ENCODE measurements at places on chromosomes 16 and 17.

GRCh38 chr17:75856062-75856756 lies 1.1 kb upstream of the WBP2 start:
- peak; percentile 55 for DNase-seq

DNA sequence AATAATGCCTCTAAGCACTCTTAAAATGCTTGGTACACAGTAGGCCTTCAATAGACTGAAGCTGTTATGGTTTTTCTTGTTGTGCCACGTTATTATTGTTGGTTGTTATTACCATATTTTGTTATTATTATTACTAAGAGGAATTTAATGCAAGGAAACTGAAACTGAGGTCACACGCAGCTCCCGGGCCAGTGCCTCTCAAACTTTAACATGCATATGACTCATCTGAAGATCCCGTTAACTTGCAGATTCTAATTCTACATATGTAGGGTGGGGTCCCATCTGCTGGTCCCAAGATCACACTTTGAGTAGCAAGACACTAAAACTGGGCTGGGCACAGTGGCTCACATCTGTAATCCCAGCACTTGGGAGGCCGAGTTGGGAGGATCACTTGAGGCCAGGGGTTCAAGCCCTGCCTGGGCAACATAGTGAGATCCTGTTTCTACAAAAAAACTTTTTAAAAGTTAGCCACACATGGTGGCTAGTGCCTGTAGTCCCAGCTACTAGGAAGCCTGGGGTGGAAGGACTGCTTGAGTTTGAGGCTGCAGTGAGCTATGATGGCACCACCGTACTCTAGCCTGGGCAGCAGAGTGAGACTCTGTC lies 888 bp downstream of the ACSM5 start:
- DNase-seq: no peak

GRCh38 chr16:87017371-87018012 lies 299.7 kb downstream of the C16orf95 start:
- peak; percentile 18 for DNase-seq

DNA sequence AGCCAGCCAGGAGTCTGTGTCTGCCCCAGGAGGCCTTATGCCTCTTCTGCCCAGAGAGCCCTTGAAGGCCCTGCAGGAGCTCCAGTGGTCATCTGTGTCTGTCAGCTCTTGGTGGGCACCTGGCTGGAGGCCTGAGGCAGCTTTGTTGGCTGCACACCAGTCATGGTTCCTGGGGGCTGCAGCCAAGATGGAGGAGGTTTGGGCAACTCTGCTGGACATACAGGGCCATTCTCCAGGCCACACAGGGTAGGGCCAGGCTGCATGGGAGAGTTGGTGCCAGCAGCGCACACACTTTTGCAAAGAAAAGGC lies 29.4 kb downstream of the B9D1 start:
- DNase-seq: no peak

GRCh38 chr17:40090237-40091119 lies 9.9 kb downstream of the NR1D1 start:
- no peak for DNase-seq

DNA sequence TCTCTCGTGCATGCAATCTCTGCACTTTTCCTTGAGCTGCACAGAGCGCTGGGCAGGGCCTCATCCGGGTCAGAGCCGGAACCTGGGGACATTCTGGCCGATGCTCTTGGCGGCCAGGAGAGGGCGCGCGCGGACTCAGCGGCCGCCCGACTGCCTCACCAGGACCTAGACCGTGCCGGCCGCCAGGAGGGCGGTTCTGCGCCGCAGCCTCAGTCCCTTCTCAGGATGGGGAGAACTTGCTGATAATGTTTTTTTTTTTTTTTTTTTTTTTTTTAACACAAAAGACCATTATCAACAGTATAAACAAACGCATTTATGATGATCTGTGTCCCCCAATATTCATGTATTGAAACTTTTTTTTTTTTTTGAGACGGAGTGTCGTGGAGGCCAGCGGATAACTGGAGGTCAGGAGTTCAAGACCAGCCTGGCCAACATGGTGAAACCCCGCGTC lies 8.1 kb upstream of the FLYWCH2 start:
- DNase-seq: peak; percentile 91

- no peak for DNase-seq
These were observed 16.6 kb upstream of the PYY start for GRCh38 chr17:43970366-43970765.

- peak; percentile 39 for DNase-seq
These were observed 17.7 kb upstream of the SLC12A3 start for GRCh38 chr16:56847173-56847910.

DNA sequence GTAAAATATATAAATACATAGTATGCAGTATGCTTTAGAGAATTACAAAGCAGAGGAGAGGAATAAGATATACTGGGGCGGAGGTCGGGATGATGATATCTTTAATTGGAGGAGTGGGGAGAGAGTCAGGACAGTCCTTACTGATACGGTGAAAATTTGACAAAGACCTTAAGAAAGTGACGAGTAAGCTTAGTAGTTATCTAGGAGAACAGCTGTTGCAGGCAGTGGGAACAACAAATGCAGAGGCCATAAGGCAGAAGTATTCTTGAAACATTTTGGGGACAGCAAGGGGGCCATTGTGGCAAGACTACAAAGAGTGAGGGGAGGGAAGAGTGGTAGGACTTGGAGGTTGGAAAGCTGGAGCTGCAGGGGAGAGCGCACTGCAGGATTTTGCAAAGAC lies 22.3 kb upstream of the CDC6 start:
- DNase-seq: no peak

DNA sequence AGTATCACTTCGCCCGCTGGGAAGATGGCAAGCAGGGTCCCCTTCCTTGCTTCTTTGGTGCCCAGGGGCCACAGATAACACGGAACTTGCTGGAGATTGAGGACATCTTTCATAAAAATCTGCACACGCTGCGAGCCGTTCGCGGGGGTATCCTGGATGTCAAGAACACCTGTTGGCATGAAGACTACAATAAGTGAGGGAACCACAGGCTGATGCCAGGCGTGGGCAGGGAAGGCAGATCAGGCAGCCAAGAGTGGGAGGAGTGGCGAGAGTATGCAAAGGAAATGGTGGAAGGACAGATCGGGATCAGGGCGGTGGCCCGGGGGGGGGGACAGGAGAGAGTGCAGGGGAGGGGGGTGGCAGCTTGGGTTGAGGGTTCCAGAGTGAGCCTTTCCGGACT lies 22.2 kb downstream of the DNAH2 start:
- no peak for DNase-seq

DNA sequence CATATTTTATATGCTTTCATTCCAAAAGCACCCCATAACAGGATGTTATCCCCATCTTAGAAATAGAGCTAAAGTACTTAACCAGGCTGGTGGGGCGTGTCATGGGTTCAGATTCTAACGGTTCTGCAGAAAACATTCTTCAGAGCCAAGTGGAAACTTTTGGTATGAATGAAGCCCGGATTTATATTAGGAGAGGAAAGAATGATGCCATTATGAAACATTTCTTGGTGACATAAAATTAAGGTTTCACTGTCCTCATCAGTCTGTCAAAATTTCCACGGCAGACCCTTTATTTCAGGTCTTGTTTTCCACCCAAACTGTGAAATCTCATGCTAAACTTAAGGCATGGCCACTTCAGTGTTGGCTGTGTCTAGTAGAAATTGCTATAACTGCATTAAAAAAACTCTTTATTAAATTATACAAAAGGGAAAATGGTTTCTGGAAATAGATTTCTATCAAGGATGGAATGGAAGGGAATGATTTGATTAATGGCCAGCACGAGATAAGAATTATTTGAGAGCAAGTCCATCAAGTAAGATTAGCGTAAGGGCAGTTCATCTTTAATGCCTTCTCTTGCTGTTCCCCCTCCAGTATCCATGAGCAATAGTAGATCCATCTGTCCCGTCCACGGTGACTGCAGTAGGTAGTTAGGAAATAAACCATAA lies 11.7 kb downstream of the PRKCA start:
- no peak for DNase-seq

DNA sequence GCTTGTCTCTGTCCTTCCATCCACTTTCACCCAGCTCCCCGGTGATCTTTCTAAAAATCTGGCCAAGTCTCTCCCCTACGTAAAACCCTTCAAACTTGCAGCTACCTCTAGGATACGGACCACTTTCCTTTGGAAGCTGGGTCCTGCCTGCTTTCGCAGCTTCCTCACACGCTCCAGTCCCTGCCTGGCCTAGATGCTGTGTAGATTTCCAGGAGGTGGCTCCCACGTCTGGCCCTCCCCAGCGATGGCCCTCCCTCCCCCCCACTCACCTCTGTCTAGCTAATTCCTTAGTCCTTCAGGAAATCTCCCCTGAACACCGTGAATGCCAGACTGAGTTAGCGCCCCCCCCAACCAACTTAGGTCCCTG lies 579 bp upstream of the LRRC59 start:
- no peak for DNase-seq

DNA sequence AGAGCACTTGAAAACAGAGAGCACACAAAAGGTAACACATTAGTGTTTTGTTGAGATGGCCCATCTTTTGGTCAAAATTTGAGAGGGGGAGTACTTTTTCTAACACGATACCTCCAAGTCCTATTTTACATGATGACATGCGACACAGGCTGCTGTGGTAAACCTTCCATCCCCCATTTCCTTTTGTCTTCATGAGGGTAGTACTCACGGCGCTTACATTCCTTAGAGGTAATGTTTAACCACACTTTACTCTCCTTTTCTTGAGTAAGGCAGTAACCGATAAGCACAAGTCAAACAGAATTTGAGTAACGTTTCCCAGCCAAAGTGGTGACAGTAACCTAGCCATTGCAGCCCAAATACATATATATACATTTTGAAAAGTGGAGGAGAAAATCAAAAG lies 35.8 kb upstream of the PITPNM3 start:
- DNase-seq: no peak

- no peak for DNase-seq
These were observed 20.6 kb downstream of the RGS11 start for GRCh38 chr16:255183-255582.

GRCh38 chr16:21037736-21038135 lies 112.9 kb downstream of the DNAH3 start:
- no peak for DNase-seq

- no peak for DNase-seq
These were observed 143.8 kb upstream of the RBL2 start for GRCh38 chr16:53290520-53290919.

GRCh38 chr17:42562388-42563142 lies 617 bp downstream of the COASY start:
- no peak for DNase-seq

DNA sequence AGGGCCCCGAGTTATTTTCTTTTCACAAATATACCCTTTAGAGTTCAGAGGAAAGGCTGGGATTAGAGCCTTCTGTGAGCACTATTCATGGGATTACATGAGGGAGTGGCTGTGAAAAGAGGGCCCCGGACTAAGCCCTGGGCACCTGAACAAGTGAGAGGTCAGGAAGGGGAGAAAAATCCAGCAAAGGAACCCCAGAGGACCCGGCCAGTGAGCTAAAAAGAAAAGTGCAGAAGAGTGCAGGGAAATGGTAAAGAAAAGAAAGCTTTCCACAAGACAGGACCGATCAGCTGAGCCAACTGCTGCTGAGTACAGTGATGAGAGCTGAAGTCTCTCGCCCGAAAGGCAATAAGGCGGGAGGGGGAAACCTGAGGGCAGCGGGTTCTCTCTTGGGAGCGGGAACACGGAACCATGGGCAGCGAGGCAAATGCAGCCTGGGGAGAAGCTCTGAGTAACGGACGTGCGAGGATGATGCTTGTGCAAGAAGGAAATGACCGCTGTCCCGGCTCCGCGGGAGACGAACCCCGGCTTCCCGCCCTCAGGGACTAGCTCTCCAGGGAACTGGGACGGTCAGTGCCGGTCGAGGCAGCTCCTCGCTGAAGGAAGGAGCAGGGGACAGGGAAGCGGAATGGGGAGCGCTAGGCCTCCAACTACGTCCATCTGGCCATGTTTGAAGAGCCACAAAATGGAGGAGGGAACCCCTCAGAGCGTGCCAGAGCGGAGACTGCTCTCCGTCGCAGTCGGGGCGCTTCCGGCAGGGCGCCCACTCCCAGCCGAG lies 665 bp upstream of the ALDH3A2 start:
- DNase-seq: peak; percentile 70

DNA sequence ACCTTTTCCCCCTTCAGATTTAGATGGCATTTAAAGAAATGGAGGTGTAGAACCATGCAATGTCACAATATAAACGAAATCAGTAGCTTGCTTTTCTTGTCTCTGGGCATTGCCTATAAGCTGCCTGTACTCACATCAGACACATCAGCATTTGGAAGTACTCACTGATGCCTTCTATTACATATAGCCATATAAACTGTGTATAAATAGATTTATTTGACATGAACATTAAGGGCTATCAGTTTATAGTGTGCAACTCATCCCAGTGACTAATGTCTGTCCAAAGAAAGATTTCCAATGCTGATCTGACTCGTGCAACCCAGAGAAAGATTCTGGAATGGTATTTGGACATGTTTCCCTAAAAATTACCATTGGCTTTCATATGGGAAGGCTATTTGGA lies 417.9 kb upstream of the MAF start:
- no peak for DNase-seq

- peak; percentile 99 for DNase-seq
These were observed at the start of gene PRPSAP2 for GRCh38 chr17:18857864-18858566. PRPSAP2 (plus strand) TSS chr17:18858131; CDS start chr17:18865834, 7,703 bp downstream.

DNA sequence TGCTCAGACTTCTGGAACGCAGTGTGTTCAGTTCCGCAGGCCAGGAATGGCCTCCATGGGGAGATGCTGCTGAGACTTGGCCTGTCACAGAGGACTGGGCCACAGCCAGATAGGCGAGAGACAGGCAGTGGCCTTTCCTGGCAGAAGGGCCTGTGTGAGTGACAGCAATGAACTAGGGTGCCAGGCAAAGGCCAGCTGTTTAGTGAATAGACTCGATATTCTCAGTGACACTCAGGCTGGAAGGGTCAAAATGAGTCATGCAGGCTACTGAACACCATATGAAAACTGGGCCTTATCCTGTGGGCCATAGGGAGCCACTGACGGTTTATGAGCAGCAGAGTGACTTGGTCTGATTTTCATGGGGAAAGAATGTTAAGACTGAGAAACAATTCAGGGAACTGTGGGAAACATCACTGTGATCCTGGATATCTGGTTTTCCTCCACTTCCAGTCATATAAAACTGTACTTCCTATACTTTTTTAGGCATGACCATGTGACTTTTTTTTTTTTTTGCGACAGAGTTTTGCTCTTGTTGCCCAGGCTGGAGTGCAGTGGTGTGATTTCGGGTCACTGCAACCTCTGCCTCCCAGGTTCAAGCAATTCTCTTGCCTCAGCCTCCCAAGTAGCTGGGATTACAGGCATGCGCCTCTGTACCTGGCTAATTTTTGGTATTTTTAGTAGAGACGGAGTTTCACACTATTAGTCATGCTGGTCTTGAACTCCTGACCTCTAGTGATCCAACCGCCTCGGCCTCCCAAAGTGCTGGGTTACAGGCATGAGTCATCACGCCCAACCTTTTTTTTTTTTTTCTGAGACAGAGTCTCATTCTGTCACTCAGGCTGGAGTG lies 5.2 kb upstream of the NUBP1 start:
- DNase-seq: peak; percentile 55
